SK-N-SH (cell line): ENCODE measurements at places on chromosomes 2 and 18.

- DNase-seq: no peak
Observed at GRCh38 chr2:239737144-239737463, 288.0 kb downstream of the NDUFA10 start.

DNA sequence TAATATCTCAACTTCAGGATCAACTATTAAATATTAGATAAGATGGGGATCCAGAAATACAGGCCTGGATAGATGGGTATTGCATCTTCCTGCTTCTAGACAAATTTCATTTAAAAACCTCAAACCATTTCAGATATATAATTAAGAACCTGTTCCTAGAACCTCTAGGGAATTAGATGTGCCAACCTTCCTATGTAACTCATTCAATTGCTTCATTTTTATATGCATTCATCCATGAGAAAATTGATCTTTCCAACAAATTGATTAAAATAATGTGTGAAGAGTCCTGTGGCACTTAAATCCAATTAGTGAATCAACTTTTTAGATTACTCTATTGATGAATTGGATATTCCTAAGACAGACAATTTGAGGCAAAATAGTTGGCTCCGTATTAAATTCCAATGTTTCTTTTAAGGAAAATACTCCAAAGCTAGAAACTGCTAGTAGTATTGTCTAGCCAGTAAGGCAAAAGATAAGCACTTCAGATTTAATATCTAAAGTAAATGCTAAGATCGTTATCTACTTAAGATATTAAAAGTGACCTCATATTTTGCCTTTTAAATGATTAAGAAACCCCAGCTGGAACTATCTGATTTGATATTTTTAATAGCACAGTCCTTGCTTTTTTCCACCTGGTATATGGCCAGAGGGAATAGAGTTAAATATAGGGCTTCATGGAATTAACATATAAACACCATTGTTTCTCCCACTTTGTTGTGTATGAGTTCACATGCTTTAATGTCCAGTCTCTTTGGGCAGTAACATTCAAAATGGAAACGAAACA lies 35.8 kb downstream of the DARS1 start:
- no peak for DNase-seq

- no peak for DNase-seq
Observed at GRCh38 chr2:201969938-201970785, 63.5 kb upstream of the FZD7 start.

DNA sequence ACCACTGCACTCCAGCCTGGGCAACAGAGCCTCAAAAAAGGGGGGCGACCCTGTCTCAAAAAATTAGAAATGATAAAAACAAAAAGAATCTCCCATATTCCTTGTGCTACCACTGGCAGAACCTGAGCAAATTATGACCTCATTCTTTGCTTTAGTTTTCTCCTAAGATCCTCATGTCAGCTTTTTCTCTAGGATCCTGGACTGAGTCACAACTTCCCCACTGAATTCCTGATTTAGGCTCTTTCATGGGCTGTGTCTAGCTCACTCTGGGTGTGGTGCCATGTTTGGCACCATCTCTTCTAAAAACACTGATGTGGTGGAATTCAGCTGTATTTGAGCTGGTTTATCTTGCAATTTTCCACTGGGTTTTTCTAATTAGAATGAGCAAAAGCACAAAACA lies 37.1 kb downstream of the EXOC6B start:
- no peak for DNase-seq

- no peak for DNase-seq
Observed at GRCh38 chr2:53545604-53546003, 222.0 kb upstream of the CHAC2 start.

DNA sequence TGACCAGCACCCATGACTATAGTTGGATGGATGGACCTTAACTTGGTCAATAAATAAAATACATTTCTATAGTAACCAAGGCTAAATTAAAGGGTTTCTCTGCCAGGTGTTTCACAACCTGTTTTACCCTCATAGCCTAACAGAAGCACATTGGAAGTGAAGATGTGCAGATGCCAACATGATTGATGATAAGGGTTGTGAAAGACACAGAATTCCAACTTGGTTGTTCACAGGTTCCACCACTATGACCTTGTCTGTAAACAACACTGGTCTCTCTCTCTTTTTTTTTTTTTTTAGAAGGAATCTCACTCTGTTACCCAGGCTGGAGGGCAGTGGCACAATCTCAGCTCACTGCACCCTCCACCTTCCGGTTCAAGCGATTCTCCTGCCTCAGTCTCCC lies 37.5 kb upstream of the PTH2R start:
- DNase-seq: no peak

DNA sequence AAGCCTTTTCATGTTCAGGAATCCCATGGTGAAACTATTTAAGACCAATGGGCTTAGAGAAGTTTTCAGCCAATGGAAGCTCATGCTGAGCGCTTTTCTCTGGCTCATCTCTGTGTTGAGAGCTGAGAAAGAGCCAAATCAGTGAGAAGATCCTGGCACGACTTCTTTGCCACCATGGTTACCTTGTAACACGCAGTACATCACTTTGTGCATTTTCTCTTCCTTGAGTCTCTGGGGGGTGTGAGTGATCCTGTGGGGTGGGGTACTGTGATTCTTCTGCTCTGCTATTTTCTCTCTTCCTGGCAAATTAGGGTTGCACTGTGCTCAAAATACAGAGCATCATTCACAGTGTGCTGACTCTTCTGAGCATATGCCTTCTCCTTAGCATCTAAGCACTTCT lies 664.2 kb downstream of the ARHGAP15 start:
- DNase-seq: no peak

GRCh38 chr2:236745420-236746210 lies 176.0 kb downstream of the ACKR3 start:
- no peak for DNase-seq

- no peak for DNase-seq
Observed at GRCh38 chr2:26471289-26471688, 6.6 kb downstream of the OTOF start.

- DNase-seq: no peak
Observed at GRCh38 chr2:98713332-98714015, 17.5 kb downstream of the MGAT4A start.

GRCh38 chr18:3660739-3661515 lies 211.0 kb downstream of the TGIF1 start:
- no peak for DNase-seq

GRCh38 chr2:147378403-147378802 lies 466.4 kb upstream of the ACVR2A start:
- DNase-seq: no peak

DNA sequence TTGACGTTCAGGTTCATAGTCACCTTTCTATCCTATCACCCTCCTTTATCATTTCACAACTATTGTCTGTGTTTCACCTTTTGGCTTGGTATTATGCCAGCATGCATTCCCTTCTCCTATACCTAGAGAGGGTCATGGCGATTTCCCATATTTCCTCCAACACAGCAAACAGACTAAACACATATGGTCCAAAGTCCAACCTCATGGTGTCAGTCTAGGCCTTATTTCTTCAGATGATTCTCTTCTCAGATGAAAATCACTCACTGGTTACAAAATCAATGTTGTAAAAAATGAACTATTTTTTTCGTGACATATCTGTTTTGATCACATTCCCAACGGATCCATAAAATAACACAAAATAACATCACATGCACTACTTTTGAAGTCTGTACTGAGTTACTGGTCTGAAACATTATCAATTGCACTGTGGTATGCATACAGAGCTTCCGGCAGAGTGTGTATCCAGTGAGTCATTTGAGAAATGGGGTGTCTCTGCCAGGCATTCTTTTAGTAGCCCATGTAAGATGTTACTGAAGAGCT lies 204.8 kb upstream of the GALNT5 start:
- no peak for DNase-seq

GRCh38 chr18:76588601-76589226 lies 93.7 kb upstream of the ZNF516 start:
- no peak for DNase-seq

DNA sequence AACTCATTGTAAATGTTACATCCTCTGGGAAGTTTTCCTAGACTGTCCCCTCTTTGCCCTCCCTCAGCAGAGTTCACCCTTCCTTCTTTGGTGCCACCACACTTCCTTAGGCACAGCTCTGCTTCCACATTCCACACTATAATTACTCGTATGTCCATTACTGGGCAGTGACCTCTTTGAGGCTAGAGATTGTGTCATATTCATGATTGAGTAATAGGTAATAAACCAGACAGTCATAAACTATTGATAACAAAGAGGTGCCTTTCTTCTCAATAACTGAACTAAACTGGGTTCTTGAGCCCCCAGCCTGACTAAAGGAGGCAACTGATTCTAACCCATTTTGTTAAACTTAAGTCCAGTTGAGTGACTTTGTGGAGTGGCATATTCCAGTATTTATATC lies 28.3 kb downstream of the MYO3B start:
- DNase-seq: no peak

GRCh38 chr2:217066510-217067270 lies 206.8 kb upstream of the TNP1 start:
- no peak for DNase-seq

GRCh38 chr2:120650022-120650644 lies 85.5 kb upstream of the GLI2 start:
- no peak for DNase-seq

GRCh38 chr2:158138255-158138654 lies 36.6 kb downstream of the UPP2 start:
- no peak for DNase-seq

DNA sequence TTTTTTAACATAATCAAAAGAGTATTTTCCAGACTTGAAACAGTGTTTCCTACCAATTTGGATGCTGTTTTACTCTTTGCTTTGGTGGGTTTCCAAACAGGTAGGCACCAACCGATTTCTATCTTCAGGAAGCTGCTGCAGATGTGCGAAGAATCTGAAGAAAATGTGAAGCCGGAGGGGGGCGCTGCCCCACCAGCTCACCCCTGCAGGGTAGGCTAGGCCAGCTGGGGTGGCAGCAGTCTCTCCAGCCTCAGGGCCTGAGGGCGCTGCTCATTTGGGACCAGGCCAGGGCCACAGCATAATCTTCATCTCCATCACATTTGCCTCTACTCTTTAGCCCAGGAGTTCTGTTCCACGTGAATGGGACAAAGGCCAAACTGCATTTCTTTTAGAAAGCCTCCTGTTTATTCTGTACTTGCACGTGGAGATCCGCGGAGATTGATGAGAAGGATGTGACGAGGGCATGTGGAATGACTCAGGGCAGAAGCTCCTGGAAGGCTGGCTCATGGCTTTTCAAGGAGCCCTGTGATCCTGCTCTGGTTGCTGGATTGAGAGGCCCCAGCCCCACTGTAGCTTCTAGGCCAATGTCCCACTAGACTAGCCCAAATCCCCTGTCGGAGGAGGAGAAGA lies 84.2 kb upstream of the FAM136A start:
- peak; percentile 9 for DNase-seq

- DNase-seq: no peak
Observed at GRCh38 chr2:69768789-69769188, 26.9 kb downstream of the ANXA4 start.

DNA sequence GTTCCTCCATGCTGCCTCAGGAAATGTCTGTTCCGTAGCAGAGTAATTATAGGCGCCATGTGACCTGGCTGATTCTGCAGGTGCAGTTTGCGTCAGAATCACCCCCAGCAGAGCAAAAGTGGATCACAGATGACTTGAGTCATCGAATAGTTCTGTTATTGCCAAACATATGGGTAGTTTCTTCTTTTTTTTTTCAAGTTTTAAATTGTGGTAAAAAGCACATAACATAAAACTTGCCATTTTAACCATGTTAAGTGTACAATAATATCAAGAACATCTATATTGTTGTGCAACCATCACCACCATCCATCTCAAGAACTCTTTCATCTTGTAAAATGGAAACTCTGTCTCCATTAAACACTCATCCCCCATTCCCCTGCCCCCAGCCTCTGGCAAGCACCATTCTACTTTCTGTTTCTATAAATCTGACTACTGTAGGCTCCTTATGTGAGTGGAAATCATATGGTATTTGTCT lies 177.7 kb upstream of the TWIST2 start:
- DNase-seq: no peak

DNA sequence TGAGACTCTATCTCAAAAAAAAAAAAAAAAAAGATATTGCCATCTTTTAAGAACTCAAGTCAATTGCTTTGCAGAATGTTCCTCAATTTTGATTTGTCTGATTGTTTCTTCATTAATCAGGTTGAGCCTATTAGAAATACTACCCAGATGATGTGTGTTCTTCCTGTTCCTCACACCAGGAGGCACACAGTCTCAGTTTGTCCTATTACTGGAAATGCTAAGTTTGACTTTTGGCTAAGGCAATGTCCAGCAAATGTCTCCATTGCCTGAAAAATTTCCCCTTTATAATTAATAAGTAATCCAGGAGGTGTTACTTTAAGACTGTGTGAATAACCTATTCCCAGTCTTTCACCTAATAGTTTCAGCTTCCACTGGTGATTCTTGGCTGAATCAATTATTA lies 28.4 kb downstream of the BOLA3 start:
- DNase-seq: no peak

DNA sequence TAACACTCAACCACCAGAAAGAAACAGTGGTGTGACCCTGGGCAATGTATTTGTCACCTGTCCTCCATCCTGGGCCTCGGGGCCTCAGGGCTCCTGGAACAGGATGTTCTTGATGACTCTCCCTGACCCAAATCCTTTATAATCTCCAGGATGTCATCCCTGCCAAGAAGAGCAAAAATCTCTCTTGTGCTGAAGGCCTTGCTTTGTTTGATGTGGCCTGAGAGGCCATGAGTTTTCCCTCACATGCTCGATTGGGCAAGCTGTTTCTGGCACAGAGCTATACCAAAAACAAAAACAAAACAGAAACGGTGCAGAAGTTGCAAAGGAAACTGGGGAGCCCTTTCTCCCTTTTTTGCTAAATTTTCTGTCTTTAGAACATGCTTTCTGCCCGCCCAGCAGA lies 35.7 kb upstream of the ST3GAL5 start:
- DNase-seq: no peak

DNA sequence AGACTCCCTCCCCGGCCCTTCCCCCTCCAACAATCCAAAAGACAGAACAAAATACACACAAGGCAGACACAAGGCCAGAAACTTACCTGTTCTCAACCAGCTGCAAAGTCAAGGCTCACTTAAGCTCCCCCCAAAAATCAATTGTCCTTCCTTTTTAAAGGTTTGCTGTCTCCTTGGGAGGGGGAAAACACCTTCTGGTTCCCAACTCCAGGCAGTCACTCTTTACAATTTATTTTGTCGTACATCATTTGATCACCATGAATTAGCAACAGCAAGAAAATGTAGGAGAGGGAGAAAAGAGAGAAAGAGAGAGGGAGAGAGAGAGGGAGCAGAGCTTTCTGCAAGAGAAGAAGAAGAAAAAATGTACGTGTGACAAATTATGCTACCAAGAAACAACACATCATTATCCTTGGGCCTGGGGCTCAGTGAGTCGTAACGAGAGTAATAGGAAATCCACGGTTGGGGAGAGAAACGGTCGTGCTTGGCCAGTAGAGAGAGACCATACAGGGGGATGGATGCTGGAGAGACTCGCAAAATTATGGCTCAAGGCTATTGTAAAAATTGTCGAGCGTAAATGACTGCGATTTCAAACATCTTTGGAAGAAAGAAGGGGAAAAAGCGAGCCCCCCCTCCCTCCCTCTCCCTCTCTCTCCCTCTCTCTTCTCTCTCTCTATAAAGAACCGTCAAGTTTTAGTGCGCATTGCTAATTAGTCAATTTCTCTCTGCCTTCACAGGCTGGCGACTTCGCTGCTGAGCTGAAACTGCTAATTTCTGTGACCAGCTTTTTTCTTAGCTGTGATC lies at the start of gene KLHL14:
KLHL14 (minus strand) TSS at position 443 of the 801 bp plus-strand sequence. CDS start 2,432 bp downstream, outside the sequence.
- no peak for DNase-seq

- DNase-seq: no peak
Observed at GRCh38 chr2:197414039-197414438, 20.8 kb downstream of the SF3B1 start.
